ENCODE measurements at places on chromosomes 7 and 10.

- no peak for DNase-seq
Measured at GRCh38 chr10:4512196-4512595, 313.8 kb upstream of the AKR1E2 start.

DNA sequence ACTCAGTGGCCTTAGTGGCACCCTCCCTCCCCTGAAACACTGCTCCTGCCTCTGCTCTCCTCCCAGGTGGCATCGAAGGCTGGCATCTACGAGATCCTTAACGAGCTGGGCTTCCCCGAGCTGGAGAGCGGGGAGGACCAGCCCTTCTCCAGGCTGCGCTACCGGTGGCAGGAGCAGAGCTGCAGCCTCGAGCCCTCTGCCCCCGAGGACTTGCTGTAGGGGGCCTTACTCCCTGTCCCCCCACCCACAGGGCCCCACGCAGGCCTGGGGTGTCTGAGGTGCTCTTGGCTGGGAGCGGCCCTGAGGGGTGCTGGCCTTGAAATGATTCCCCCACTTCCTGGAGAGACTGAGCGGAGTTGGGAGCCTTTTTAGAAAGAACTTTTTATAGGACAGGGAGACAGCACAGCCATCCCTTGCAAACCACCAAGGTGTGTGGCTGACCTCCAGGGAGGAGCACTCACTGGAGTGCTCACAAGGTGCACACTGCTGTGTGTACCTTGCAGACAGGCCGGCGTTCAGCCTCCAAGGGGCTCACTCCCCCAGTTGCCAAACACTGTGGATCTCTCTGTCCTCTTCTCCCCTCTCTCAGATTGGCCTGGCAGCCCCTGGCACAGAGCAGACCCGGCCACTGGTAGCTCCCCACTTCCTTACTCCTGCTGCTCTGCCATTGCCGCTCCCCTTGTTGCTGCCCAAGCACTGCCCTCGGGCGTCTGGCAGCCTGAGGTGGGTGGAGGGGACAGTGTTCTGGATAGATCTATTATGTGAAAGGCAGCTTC lies 35.8 kb downstream of the PRF1 start:
- DNase-seq = no peak

DNA sequence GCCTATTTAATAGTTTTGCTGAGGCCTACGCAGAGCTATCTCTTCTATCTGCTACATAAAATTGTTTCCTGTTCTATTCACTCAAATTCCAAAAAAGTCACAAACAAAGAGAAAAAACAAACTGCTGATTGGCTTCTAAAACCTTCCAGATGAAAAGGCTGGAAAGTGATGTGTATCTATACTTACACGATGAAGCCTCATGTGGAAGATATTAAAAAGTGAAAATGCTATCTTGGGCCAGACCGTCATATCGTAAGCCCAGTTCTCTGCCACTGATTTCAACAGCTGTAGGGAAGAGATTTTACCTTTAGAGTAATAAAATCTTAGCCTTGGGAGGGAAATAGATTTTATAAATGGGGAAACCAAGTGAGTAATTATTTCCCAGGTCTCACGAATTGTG lies 394.8 kb downstream of the KIF20B start:
- DNase-seq = no peak

DNA sequence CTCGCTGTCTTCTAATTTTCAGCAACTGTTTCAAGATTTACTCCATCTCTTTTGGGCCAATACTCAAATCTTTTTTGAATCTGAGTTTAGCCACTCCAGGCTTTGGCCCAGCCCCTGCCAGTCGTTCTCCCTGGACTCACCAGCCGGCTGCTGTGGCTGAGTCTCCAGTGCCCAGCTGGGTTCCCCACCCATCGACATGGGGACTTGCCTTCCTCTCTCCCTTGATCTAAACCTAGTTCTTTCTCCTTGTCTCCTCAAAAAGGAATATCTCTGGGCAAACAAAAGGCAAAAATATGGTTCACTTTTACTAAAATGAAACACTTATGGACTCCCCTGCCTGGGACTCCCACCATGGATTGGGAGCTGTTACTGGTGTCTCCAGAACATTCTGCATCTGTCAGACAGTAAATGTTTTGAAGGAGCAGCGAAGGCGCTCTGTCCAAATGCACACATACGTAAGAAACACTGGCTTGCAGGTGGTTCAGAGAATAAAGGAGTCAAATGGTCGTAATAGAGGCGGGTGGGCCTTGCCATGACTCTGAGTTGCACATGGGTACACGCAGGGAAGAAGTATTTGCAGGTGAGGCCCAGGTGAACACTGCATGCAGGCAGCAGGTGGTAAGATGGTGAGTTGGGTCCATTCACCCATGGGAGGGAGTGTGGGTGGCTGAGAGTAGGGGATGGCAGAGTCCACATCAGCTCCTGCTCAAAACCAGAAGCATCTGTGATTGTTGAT lies 35.5 kb upstream of the HABP2 start:
- no peak for DNase-seq

DNA sequence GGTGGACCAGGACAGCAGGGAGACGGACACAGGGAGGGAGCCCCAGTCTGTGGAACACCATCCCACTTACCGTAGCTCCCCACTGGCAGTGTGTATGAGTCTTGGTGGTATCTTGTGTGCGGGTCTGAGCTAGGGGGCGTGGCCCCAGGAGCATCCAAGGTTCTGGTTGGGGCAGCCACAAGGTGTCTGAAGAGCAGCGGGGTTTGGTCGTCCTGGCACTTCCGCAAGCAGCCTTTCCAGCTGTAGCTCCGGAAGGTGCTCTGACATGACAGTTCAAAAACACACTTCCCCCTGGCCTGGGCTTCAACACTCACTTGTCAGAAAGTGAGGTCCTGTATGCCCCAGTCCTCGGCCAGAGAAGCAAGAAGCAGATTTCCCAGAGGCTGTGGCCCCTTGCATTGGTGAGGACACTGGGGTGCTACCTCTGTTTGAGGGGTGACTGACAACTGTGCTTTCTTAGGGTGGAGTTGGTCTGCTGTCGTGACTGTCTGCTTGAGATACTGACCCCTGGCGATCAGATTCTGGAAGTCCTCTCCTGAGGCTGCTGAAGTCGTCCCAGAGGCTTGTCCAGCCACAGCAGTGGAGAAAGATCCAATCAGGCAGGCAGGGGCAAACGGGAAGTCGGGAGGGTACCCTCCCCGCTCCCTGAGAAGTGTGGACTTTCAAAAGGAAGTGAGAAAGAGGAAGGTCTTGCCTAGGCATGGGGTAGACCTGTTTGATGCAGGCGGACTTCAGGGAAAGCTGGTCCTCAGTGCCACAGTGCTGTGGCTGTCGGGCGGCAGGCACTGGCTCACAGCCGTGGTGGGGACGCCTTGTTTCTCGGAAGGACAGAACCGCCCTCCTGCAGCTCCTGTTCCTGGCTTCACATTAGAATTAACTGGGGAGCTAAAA lies 51.4 kb upstream of the PFKFB3 start:
- DNase-seq = no peak
